ENCODE measurements at places on chromosomes 1 and 21.

DNA sequence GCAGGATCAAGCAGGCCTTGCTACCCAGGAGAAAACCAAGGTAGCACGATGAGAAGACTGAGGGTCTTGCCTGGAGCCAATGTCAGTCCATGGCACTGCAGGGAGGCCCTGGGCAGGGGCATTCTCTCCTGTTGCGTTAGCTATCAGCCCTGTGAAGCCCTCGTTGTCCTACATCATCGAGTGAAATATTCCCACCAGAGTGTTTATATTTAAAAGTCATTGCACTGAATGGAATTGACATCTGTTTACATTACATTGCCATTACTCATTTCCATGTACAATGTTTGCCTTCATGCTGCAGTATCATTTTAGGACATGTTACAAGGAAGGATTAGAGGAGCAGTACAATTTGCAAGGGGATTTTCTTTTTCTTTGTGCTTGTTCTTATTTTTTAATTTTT is 243.9 kb downstream of the KAZN start:
- DNase-seq = no peak

GRCh38 chr1:231684356-231685244 is 58.0 kb downstream of the DISC1 start:
- no peak for DNase-seq

DNA sequence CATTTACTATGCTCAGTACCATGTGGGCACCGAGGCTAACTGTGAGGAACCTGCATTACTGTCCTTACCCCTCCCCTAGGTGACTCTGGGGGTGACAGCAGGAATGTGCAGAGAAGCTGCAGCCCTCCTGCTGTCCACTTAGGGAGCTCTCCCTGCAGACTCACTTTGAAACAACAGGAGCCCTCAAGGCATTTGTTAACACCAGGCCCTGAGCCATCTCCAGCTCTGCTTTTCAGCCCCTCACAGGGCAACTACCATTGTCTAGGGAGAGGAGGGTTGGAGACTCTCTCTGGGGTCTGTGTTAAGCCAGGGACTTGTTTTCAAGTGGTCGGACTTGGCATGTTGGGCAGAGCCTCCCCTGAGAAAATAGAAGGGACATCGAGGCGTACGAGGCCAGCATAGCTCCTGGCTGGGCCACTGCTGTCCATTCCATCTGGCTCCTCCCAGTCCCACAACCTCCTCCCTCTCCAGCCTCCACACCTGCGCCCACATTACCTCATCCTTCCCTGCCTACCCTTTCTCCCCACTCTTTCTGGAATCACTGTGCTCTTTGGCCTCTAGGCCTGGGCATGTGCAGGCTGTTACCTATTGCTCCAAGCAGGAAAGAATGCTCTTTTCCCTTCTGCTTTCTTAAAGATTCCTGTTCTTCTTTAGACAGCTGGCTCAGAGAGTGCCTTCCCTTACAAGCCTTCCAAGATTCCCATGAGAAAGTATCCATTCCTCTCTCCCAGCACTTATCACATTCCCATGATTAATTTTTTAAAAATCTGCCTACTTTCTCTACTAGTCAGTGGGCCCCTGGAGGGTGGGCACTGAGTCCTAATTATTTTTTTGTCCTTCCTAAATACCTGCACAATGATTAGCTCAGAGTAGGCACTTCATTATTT is 102.7 kb upstream of the GCLM start:
- no peak for DNase-seq

GRCh38 chr1:203103216-203103615 is 17.4 kb upstream of the MYOG start:
- no peak for DNase-seq

DNA sequence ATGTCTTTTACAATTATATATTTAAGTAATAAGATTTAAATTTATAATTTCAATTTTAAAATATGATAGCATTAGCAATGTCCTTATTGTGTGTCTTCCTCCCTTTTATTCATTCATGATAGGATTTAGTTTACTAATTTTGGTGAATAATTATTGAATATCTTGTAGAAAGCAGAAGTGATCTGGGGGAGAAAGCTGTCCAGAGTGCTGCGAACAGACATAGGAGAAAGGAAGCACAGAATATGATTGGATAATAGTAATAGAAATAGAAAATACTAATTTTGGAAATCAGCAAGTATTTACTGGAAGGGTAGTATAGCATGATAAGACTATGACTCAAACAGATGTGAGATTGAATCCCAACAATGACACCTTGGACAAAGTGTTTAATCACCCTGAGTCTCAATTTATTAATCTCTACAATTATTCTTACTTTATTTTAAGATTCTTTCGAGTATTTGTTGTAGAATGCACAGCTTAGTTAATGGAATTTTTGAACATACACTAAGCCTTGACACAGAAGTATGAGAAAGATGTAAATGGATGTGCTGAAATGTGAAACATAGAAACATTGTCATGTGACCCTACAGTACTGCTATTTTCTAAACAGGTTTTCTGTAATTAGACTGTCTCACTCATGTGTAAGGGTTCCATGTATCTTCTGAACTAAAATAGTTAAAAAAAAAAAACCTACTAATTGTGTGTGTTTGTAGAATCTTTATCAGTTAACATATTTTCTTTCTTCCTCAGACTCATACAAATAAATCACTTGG is 7.9 kb downstream of the SH3GLB1 start:
- DNase-seq = no peak

- DNase-seq = no peak
Observed at GRCh38 chr1:62117018-62117750, 77.5 kb upstream of the L1TD1 start.

DNA sequence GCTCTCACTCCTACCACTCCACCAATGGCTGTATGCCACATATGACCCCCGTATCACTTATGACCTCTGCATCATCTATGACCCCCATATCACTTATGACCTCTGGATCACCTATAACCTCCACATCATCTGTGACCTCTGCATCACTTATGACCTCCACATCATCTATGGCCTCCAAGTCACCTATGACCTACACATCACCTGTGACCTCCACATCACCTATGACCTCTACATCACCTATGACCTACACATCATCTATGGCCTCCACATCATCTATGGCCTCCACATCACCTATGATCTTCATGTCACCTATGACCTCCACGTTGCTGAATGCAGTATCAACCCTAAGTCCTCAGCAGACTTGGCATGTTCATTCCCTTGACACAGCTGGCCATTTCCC is 271.2 kb downstream of the MATN1 start:
- DNase-seq = no peak

- no peak for DNase-seq
Observed at GRCh38 chr1:231527586-231528171, 790 bp upstream of the TSNAX start.

- DNase-seq = no peak
Observed at GRCh38 chr1:112319371-112320040, 76.5 kb upstream of the CTTNBP2NL start.

GRCh38 chr1:152946248-152946647 is 758 bp upstream of the SPRR5 start:
- DNase-seq = no peak

DNA sequence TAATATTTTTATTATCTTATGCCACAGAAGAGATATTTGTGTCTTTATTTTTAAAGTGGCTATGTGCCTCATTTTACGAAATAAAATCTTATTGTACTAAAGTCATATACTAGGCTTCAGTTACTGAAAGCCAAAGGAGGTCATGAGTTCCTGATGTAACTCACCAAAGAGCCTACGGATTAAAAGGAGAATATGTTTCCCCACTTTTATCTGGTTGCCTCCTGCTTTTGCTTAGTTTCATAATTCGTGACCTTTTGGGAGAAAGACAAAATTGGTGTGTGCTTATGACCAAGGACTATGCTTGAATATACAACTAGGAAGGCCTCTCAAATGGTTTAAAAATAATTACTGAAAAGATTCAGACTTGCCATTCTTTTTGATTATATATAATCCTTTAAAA is 18.2 kb upstream of the AHCTF1 start:
- DNase-seq = no peak

DNA sequence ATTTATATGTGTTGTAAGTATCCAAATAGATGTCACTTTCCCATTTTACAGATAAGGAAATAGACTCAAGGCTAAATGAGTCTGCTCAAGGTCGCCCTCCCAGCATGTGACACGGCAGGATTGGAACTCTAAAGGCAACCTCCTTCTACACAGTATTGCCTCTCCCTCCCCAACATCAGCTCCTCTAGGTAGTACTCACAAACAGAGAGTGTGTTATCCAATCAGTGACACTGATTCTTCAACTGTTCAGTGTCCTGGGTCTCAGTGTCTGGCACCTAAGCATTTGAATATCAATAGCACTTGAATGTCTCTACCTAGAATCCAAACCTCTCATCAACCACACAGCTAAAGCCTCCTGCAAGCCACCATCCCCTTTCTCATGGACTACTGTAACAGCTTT is 87.1 kb downstream of the DAB1 start:
- DNase-seq = no peak

- DNase-seq = no peak
Observed at GRCh38 chr1:6513320-6513801, 21.9 kb upstream of the PLEKHG5 start.

DNA sequence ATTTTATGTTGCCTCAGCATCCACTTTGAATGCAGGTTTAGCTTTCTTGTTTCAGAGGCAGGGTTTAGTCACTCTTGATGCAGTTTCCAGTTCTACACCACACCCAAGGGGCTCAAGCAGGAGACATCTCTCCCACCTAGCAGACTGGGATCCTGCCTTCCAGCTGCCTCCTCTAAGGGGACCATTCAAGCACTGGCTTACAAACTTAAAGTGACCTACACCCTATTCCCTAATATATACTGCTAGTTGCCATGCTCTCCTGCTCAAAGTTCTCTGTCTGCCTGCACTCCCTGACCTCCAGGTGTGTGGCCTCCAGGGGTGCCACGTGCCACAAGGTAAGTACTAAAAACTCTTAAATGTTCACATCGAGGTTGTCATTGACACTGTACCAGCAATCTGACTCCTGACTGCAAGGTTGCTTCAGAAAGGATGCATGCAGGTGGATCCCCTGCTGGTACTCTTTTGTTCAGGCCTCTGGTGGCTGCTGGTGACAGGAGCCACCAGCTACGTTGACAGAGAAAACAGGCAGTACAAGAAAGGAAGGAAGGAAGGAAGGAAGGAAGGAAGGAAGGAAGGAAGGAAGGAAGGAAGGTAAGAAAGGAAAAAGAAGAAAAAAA is 185.9 kb downstream of the COQ8A start:
- DNase-seq = no peak

GRCh38 chr1:33624991-33625870 is 152.8 kb downstream of the ZSCAN20 start:
- no peak for DNase-seq

- no peak for DNase-seq
Observed at GRCh38 chr1:166900987-166901386, 24.9 kb upstream of the TADA1 start.

DNA sequence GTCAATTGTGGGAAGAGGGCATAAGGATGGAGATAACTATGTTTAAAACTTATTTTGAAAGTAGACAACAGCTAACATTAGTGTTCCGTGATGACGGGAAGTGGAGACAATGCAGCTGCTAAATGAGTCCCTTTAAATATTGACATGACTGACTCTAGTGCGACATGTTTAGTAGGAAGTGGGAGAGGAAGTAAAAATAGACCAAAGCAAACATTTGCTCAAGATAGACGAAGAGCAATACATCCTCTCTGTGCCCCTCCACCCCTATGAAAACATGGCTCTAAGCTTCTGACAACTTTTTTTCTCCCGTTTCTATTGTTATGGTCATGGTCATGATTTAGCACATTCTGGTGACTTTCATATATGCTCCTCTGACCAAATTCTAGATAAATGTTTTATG is 60.0 kb upstream of the HMCN1 start:
- DNase-seq = no peak

GRCh38 chr1:22775478-22775877 is 64.8 kb downstream of the EPHB2 start:
- no peak for DNase-seq

DNA sequence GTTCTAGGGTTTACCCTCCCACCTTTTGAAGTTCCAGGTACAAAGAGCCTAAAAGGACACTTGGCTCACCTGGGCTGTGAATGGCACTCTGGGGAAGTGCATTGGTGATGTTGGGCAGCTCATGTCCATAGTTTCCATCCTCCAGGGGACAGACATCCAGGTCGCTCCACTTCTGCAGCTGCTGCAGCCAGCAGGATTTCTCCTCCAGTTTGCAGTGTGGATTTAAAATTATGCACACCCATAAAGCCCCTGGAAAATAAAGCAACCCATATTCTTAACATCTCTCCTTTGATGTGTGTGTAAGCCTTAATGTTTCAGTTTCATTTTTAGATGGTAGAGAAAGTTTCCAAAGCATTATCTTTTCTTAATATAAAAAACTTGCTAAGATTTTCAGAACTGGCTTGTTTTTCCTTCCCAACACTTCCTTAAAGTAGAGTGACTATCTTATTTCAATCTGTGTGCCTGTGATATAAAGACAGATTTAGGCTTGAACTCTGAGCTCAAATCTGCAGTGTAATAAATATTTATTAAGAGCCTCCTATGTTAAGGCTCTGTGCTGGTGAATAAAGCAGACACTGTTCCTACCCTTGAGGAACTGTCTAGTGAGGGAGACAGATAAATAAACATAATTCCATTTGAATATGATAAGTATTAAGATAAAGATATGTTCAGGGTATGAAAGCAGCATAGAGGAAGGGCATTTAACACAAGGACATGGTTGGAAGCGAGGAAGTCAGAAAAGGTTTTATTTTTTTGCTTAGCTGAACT is 39.1 kb downstream of the UROD start:
- no peak for DNase-seq

DNA sequence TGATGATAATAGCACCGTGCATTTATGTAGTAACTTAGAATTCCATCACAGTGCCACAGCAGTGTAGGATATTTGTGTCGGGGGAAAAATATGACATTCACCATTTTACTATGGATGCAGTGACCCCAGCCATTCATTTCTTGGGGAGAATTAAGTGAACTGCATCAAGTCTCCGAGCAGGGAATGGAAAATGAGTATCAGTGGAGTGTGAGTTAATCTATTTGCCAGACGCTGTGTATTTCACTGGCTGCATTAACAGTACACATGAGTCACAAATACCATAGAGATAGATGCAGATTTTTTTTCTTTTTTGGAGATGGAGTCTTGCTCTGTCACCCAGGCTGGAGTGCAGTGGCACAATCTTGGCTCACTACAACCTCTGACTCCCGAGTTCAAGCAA is 33.8 kb upstream of the SLC45A1 start:
- no peak for DNase-seq

- DNase-seq = no peak
Observed at GRCh38 chr1:24861821-24862727, 68.0 kb downstream of the RUNX3 start.

DNA sequence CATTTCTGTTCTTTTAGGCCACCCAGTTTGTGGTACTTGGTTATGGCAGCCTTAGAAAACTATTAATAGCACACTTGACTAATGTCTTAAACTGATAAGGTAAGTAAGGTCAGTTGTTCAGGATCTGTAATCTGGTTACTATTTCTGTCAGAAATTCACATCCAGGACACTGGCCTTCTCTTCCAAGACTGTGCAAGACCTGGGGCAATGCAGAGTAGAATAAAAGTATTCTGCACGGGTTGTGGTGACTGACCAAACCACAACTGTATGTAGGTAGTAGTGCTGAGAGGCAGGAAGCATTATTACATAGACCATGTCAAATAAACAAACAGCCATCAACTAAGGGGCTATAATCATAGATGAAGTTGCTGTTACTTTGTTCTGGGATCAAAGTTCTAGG is 46.7 kb downstream of the WARS2 start:
- DNase-seq = no peak

- DNase-seq = no peak
Observed at GRCh38 chr1:13825033-13825432, 125.0 kb downstream of the PRDM2 start.

Data from GM18507 (cell line).